Fibroblast of skin of abdomen (primary cell): ENCODE measurements at places on chromosomes 6 and 20.

GRCh38 chr6:128251445-128252340, 268.7 kb downstream of the PTPRK start:
- DNase-seq = no peak

GRCh38 chr20:53468587-53468986, 125.1 kb downstream of the ZNF217 start:
- no peak for DNase-seq

DNA sequence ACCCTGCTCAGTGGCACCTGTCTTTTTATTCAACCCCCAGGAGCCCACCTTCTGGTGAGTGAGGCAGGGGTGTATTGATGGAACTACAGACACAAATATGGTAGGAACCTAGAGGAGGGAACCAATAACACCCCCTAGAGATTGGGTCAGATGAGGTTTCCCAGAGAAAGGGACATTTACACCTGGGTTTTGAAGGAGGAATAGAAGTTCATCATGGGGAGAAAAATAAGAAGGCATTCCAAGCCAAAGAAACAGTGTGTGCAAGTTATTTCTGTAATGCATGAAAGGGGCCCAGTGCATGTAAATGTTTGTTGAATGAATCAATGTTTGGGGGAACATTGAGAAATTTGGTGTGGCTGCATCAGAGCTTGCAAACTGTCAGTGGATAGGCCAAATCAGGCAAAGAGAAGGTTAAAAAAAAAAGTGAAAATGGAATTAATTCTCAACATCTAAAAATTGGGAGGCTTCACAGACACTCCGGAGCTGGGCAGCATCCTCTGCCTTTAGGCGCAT, 11.1 kb upstream of the KIAA1755 start:
- DNase-seq = no peak

DNA sequence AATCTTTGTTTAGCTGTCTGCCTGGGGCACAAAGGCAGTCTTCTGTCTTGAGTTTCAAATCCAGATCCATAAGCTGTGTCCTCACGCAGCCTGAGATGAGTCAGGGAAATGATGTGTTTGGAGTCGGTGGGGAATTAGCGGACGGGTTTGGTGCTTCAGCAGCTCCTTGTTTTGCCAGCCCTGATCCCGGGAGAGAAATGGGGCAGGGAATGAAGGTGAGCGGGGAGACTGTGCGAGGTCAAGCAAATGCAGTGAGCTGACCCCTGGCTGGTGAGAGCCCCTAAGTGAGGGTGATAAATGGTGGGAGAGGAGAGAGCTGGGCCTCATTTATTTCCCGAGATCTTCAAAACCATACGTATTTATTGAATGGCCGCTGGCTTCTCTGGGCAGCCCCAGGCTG, 21.6 kb downstream of the DUSP22 start:
- no peak for DNase-seq

GRCh38 chr20:59996108-59996507, 37.9 kb downstream of the CDH26 start:
- DNase-seq = no peak

DNA sequence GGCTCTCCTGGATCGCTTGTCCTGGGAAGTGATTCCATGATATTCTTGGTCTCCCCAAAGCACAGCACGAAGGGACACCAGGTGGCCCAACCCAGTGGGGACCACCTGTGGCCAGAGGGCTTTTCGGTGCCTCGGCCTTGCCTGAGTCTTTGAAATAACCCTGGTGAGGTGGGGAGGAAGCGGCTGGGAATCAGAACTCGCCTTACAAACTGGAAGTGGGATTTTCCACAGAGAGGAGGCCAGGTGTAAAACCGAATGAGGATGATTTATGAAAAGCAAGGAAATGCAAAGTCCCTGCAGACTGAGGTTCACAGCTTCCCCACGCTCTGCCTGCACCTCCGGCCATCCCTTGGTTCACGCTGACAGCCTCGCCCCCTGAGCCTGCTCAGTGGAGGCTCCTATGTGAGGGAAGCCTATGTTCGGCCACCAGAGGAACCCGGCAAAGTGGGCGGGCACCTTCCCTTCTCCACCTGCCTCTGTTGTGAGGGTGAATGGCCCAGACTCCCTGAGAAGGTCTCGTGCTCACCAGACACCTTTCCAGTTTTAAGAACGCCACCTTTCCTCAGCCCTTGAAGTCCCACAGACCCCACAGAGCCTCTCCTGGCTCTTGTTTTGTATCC, 133.8 kb upstream of the CST7 start:
- no peak for DNase-seq

GRCh38 chr6:73832313-73832712, 136.3 kb downstream of the CD109 start:
- peak; percentile 17 for DNase-seq

GRCh38 chr6:23784301-23784919, 341.6 kb upstream of the NRSN1 start:
- DNase-seq = peak; percentile 1

DNA sequence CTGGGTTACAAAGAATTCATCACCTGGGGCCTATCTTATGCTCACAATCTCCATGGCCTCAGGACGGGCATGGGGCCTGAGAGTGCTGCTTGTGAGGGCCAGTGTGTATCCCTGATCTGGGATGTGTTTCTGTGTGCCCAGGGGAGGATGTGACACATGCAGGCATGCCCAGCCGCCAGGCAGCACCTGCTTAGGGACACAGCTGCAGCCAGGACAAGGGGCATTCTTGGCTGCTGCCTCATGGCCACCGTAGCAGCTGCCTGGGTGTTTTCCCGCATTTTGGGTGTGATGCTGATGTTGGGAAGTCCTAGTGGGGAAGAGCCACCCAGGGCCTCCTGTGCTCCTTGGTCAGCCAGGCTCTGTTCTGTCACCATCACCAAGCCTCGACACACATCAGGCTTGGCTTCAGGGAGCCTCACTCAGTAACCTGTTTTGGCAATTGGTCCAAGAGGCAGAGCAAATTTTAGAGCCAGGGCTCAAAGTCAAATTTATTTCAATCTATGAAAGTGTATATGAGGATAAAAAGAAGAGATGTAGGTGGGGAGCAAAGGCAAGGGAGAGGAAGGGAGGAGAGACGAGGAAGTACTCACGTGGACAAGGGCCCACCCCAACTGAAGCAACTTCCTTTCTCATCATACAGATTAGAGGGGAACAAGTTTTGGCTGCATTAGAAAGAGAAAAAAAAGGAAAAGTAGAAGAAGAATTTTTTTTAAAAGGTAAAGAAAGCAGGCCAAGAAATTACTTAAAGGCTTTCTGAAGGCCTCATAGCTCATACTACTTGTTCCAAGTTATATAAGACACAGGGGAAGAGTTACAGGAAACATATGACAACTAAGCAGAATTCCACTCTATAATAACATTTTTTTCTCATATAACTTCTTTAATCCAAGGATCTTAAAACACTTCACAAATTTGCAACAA, 269.9 kb upstream of the SUPT3H start:
- DNase-seq = no peak

DNA sequence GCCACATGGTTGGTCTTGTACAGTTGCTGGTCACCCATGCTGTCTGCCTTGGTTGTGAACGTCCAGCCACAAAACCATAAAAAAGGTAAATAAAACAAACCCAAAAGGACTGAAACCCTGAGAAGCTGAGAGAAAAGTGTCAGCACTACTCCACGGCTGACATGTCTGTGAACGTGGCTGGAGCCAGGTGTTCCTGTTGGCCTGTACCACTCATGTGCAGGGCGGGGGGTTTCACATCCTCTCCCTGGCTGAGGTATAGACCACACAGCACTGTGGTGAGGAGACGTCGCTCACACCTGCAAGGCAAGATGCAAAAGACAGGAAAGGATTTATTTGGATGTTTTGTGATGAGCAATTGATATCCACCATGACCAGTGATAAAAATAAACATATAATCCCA, 51.9 kb upstream of the MRPS10 start:
- DNase-seq = no peak

DNA sequence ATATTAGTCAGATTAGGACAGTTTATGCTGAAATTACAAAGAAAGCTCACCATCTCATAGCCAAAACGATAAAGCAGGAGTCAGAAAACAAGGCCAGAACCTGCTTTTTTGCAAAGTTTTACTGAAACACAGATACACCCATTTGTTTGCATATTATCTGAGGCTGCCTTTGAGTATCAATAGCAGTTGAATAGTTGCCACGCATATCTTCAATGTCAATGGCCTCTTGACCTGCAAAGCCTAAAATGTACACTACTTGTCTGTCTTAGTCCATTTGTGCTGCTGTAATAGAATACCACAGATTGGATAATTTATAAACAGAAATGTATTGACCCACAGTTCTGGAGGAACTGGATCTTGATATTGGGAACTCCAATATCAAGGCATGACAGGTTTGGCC, 94.1 kb upstream of the NT5E start:
- no peak for DNase-seq

- no peak for DNase-seq
Observed at GRCh38 chr6:133115946-133116345, 125.2 kb upstream of the EYA4 start.

DNA sequence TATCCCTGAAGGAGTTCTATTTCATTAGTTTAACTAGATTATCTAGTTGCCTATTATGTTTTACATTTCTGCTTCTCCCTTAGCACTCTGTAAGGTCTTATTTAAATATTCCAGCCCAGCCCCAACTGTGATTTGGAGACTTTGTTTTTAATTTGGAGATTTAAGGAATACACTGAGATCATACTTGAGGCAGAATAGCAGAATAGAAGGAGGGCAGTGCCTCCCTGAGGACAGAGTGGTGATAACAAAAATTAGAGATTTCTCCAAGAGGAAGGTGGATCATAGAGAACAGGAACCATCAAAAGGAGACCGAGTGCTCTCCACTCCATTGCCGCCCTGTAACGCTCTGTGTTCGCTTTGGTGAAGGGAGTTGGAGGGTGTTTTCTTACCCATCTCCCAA, 14.8 kb upstream of the CD164 start:
- DNase-seq = no peak

DNA sequence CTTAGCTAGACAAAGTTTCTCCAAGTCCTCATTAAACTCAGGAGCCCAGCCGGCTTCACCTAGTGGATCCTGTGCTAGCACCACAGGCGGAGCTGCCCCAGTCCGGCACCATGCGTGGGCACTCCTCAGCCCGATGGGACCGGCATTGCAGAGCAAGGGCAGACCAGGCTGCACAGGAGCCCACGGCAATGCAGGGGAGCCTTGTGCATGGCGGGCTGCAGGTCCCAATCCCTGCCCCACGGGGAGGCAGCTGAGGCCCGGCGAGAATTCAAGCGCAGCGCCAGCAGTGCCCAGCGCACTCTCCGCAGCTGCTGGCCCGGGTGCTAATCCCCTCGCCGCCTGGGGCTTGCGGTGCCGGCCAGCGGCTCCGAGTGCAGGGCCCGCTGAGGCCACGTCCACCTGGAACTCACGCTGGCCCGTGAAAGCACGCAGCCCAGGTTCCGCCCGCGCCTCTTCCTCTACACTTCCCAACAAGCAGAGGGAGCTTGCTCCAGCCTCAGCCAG, 292.3 kb upstream of the EYS start:
- no peak for DNase-seq

DNA sequence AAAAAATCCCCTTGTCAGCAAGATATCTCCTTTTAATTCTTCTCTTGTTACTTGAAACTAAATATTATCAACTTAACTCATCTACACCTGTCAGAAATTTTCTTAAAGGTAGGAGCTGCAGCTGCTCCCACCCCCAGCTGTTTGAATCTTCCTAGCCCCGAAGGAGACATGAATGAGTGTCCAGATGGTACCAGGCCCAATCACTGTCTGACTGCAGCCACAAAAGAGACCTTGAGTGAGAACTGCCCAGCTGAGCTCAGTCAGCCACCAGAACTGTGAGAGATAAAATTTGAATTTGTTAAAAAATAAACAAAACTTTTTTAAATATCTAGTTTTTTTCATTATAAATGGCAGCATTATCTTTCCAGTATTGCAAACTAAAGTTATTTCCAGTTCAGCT, 84.7 kb downstream of the PRSS35 start:
- no peak for DNase-seq

GRCh38 chr20:36585410-36586125, 12.2 kb downstream of the TGIF2 start:
- DNase-seq = peak; percentile 38

- DNase-seq = peak; percentile 84
Observed at GRCh38 chr6:136069119-136069518, 181.0 kb downstream of the MTFR2 start.

DNA sequence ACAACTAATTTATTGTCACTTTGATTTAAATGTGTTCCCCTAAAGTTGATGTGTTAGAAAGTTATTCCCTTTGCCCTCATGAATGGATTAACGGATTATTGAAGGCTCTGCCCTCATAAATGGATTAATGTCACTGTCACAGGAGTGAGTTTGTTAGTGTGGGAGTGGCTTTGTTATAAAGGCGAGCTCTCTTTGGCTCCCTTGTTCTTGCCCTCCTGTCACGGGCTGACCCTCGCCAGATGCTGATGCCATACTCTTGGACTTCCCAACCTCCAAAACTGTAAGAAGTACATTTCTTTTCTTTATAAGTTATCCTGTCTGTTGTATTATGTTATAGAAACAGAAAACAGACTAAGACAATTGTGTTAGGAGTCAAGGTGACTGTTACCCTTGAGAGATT, 22.7 kb upstream of the POPDC3 start:
- DNase-seq = no peak

DNA sequence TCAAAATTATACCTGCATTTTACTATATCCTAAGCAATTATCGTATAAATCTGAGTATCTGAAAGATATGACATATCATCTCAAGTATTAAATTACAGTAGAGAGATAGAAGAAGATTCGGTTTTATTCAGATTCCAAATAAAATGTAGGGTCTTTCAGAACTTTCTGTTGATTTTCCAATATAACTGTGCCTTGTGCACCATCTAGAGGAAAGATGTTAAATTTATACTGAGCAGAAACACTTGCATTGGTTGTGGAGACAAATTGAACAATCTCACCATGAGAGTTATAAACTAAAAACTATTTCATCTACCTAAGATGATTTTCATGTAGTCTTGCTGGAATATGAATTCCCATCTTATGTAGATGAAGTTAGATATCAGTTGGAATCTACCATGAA, 26.8 kb upstream of the HSF2 start:
- no peak for DNase-seq

DNA sequence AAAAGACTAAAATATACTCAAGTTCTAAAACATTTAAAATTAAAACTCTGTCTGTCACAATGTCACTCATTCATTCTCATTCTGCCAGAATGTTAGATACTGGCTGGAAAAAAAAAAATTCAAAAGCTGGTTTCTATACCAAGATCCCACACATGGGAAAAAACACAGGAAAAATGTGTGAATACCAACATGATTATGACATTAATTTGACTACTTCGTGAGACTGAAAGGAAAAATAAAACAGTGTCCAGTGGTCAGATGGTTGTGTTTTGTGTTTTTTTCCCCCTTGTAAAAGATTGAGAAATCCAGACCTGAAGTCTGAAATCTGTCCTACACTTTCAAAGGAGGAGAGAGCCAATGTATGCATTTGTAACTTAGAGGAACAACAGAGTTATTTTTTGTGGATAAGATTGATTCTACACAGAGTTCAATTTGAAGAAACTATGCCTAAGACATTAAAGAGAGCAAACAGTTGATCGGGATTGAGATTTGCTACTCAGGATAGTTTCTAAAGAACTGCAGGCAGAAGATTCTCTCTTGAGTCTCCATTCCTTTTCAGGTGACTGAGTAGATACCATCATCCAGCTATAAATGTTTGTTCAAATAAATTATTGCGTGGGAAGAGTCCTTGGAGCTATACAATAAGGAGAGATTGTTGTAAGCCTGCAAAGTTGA, 39.2 kb upstream of the TXLNB start:
- peak; percentile 28 for DNase-seq
